ENCODE measurements at places on chromosomes 5 and 9. TPM values are rescaled to one million over a fixed set of nuclear protein-coding genes. Genes with fewer than 3 reads are reported as not detected.

DNAJC18 gene
- 3.0 TPM for total RNA-seq

P4HA2 gene
- total RNA-seq = 57.9 TPM

ARHGEF39 gene
- 0.26 TPM for total RNA-seq

MARVELD2 gene
- 15.5 TPM for total RNA-seq

SPATA24 gene
- not detected for total RNA-seq

TEX48 gene
- not detected for total RNA-seq

JAK2 gene
- total RNA-seq = 11.7 TPM

EGR1 gene
- 139 TPM for total RNA-seq

SPATA31A7 gene
- total RNA-seq = not detected

OMD gene
- 0.33 TPM for total RNA-seq

IL17B gene
- not detected for total RNA-seq

NOXA1 gene
- 12.9 TPM for total RNA-seq

OCLN gene
- 63.6 TPM for total RNA-seq

COL5A1 gene
- total RNA-seq = 7.0 TPM

TRIM41 gene
- total RNA-seq = 15.2 TPM

SPATA6L gene
- total RNA-seq = 10.9 TPM

RNF208 gene
- total RNA-seq = 0.78 TPM

COL15A1 gene
- total RNA-seq = 55.4 TPM

SMIM3 gene
- total RNA-seq = 51.6 TPM

RNF14 gene
- 29.3 TPM for total RNA-seq

TNIP1 gene
- total RNA-seq = 89.3 TPM

SOX30 gene
- not detected for total RNA-seq

IL7R gene
- 27.0 TPM for total RNA-seq

LCP2 gene
- 1.6 TPM for total RNA-seq

SMIM33 gene
- total RNA-seq = not detected

PCDHB4 gene
- total RNA-seq = 3.3 TPM

ARID3C gene
- not detected for total RNA-seq

IFNA2 gene
- not detected for total RNA-seq

FST gene
- total RNA-seq = 0.52 TPM

C9orf50 gene
- not detected for total RNA-seq

IFNA21 gene
- not detected for total RNA-seq

KIF12 gene
- 249 TPM for total RNA-seq

WDR38 gene
- 0.78 TPM for total RNA-seq

FRRS1L gene
- 0.52 TPM for total RNA-seq

Data from body of pancreas (tissue), 4 donors.